CD4-positive, alpha-beta T cell (primary cell): ENCODE measurements at places on chromosomes 5 and 9.

DNA sequence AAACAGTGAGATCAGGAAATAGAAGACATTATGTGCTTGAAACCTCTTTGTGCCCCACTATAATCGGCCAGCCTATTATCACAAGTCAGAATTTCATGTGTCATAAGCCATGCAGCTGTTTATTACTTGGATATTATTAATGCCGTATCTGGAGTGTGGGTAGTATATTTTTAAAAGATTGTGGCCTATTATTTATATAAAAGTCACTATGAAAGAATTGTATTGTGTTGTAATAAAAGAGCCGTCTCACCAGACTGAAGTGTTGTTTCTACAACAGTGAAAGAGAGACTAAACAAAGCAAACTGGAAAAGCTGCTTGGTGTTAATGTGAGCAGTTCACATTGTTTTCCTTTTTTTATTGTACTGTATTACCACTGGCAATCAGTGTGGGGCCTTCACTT lies 449.1 kb downstream of the PSAT1 start:
- DNase-seq: no peak

DNA sequence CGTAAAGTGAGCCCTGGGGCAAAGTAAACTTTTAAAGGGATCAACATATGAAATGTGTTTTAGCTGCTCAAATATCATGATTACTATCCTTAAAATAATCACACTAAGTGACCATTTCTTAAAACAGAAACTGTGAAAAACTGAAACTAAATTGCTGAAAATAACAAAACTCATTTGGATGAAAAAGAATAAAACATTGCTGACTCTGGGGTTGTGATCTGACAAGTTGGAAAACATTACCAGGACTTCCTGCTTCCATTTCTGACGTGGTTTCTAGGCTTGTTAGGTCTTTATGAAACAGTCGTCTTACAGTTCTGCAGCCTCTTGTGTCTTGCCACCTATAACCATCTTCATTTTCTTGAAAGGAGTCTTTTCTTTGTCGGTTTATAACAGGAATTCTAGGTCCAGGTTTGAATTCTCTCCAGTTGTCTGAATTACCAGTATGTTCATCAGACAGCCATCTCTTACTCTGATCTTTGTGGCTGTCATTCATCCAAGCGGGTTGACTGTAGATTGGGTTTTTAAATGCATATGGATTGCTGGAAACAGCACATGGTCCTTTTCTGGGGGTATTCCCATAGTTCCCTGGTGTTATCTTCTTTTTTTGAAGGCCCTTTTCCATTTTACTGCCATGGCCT lies 1.7 kb downstream of the TUT7 start:
- no peak for DNase-seq

DNA sequence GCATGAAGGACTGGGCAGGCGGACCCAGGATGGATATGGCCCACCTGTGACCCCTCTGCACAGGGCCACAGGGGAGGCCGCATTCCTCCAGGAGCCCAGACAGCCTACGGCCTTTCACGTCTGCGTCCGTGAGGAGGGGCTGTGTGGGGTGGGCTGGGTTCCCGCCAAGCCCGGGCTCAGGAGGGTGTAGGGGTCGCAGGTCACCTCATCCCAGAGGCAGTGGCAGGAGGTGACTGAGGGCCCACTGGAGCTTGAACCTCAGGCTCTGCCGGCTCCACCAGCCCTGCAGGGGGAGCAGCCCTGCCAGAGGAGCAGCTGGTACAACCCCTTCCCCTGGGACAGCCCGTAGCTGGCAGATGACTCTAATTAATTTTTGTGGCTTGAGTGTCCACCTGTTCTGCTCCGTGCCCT lies 40.7 kb upstream of the CACNA1B start:
- DNase-seq: no peak

DNA sequence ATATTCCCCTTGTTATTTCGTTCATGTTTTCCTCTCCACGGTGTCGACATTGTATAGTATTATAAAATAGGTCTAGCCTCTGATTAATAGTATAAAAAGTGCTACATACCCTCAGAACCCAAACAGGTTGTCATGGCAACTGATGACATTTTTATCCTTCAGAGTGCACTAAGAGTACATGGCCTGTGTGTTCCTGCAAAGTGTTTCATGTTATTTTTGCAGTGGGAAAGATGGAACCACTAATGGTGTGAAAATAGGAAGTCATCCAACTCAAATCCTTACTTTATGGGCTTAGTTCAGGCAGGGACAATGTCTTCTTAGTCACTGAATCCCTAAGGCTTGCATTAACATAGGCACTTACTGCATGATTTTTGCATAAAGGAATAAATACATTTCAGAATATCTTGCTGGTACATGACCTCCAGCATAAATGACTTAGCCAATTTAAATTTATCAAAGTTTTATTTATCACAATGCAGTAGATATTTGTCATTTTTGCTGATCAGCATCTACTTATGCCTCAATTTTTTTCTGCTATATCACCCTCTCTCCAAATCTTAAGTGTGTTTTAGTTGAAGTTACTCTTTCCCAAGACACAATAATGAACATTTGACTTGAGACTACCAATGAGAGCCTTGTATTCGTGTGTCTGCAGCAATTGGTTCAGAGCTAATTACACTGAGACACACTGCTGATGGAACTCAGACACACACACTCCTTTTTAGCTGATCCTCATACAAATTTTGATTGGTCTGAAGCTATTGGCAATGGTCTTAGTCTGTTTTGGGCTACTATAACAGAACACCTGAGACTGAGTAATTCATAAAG lies 243.7 kb downstream of the KCTD16 start:
- no peak for DNase-seq

DNA sequence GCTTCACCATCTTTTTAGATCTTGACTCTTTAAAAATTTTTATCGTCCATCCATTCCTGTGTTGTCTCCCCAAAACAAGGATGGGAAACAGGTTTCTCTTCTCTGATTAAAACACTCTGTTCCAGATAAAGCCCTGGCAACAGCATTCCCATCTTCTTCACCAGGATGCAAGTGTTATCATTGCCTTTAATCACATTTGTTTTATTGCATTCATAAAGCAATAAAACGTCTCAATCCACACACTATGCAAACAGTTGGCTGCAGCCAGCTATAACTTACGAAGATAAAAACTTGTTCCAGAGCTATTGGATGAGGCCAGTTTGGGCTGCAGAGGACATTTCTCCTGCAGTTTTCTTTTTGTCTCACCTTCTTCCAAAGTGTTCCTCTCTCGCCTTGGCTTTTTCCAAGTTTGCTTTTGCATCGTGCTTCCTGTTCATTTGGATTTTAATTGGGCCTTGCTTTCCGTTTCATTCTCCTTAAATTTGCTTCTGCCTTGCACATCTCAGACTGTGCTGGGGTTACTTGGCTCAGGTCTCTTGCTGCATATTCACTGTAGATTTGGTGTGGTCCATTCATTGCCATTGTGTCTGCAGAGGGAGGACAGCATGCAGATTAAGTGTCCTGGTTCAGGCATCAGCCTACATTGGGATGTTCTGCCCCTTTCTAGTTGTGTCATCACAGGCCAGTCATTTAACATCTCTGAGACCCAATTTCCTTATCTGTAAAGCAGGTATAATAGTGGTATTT lies 136.5 kb upstream of the LIFR start:
- no peak for DNase-seq

GRCh38 chr9:83707518-83707767 lies 315 bp downstream of the UBQLN1 start:
- no peak for DNase-seq

GRCh38 chr9:137639303-137640051 lies 20.7 kb downstream of the EHMT1 start:
- DNase-seq: no peak

DNA sequence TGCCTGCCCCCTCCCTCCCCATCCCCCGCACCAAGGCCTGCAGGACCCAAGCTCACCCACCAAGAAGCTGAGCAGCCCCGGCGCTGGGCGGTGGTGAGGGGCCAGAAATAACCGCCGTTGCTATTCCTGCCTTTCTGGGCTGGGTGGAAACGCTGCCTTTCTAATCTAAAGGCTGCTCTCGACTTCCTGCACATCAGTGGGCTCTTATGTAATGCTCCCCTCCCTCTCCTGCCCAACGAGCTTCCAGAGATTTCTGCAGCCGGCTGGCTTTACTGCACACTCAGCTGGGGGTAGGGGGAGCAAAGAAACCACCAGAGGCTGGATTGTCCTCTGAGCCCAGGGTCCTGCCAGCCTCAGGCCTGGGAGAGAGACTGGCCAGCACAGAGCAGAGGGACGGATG lies 6.9 kb upstream of the EGR1 start:
- no peak for DNase-seq

- no peak for DNase-seq
Measured at GRCh38 chr5:111635916-111636570, 121.0 kb downstream of the NREP start.

DNA sequence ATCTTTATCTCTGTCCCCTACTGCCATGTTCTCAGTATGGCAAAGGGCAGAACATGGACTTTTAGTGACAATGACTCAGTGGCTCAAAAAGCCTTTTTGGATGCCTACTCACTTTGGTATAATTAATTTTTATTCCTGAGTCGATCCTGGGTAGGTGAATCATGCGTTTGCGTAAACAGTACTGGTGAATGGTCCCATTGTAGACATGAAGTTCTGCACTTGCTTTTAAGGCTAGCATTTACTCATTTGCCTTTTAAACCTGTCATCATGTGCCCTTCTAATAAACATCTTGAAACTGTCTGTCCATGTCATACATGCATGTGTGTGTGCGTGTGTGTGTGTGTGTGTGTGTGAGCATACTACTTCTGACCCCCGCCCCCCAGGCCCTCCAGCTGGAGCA lies 223.0 kb downstream of the AUH start:
- DNase-seq: no peak

GRCh38 chr5:150527808-150528207 lies 19.9 kb downstream of the NDST1 start:
- no peak for DNase-seq

GRCh38 chr5:56954262-56954661 lies 2.3 kb upstream of the MIER3 start:
- no peak for DNase-seq

GRCh38 chr9:132993511-132993939 lies 15.0 kb downstream of the GFI1B start:
- no peak for DNase-seq

GRCh38 chr5:126514558-126515141 lies 80.4 kb downstream of the ALDH7A1 start:
- DNase-seq: no peak

DNA sequence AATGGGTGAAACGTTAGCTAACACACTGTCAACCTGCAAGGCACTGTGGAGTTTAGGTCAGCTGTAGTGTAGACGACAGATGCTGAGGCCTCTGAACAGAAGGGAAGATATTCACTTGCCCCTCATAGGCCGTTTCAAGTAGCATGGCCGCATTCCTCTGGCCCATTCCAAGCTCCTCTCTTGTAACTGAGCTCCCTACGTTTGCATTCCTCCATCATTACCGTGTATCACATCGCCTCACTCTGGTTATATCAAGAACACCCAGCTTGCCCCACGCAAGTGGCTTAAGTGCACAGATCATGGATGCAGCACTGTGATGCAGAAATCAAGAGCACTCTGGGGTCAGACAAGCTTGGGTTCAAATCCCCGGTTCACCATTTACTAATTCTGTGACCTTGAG lies 43.3 kb downstream of the PRELID2 start:
- no peak for DNase-seq

DNA sequence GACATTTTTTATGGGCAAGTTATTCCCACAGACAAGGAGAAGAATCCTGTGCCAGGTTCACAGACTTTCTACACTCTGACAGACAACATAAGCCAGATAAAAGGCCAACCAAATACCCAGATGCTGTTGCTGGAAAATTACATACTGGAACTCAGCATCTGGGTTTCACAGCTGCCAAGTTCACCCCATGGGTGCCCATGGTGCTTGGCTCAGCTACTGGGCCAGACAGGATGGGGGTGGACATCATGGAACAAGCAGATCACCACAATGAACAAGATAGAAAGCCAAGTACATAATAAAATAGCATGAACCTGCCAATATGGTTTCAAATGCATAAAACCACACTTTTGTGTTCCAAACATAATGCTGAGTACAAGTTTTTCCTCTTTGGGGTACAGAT lies 999.8 kb downstream of the NR2F1-AS1 start:
- DNase-seq: no peak

- no peak for DNase-seq
Measured at GRCh38 chr5:139637438-139638089, 10.6 kb upstream of the CXXC5 start.

- no peak for DNase-seq
Measured at GRCh38 chr5:170181902-170182301, 50.9 kb upstream of the C5orf58 start.

GRCh38 chr5:123090661-123091297 lies 1.7 kb downstream of the PRDM6 start:
- no peak for DNase-seq

DNA sequence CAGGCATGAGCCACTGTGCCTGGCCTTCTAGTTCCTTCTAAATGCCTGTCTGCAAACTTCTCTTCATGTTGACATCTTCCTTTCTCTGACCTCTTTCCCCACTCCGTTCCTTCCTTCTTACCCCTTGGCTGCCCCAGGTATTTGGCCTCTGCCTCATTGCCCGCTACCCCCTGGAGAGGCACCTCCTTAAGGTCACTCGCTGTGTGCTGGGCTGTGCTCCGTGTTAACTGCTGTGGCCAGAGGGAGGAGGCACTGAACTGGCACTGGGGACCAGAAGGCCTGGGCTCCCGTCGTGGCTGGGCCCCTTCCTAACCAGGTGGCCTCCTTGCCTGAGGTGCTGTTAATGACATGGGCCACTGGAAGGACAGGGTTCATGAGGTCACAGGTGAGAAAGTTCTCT lies 39.4 kb downstream of the LAMC3 start:
- DNase-seq: no peak

- DNase-seq: no peak
Measured at GRCh38 chr9:133533857-133534256, 647 bp upstream of the ADAMTSL2 start.

DNA sequence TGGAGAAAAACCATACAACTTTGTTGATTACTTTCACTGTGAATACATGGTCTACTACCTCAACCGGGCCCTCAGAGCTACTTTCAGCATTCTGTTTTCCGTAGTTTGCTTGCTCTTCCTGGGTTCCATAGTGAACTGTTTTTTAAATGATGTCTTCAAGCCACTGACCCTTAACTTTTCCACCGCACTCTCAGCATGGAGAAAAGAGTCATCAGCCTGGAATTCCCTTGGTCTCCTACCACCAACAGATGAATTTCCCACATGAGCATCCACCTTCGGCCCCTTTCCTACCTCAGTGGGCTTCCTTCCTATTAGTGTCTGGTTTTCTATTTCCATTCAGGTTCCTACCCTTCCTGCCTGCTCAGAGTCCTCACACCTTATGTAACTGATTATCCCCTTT lies 135.9 kb upstream of the ADAMTSL1 start:
- no peak for DNase-seq

GRCh38 chr5:39159811-39160490 lies 59.4 kb downstream of the FYB1 start:
- no peak for DNase-seq

DNA sequence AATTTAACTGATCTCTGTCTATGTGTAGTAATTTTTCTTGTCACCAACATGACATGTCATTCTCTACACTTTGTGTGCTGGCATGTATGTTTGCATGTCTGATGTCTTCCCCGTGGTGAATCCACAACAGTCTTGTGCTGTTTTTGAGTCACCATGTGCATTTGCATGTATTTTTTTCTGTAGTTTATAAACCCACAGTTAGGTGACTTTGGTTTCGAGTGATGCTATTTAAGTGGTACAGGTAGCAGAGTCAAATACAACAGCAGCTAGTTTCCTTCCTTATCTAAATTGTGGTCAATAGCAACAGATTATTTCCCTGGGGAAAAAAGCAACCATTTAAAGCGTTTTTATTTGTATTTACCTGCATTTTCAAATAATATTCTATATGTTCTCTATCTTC lies 89.9 kb upstream of the FSD1L start:
- DNase-seq: no peak
